ENCODE measurements at places on chromosomes 5 and 9. TPM values are rescaled to one million over a fixed set of nuclear protein-coding genes. Genes with fewer than 3 reads are reported as not detected.

TEX48 gene
- not detected for total RNA-seq

JAK2 gene
- 17.0 TPM for total RNA-seq

TAF1L gene
- total RNA-seq = 0.06 TPM

MCTP1 gene
- not detected for total RNA-seq

CDKN2B-AS1 gene
- 1.9 TPM for total RNA-seq

TMEM252 gene
- not detected for total RNA-seq

SHISAL2B gene
- not detected for total RNA-seq

CDC20B gene
- total RNA-seq = not detected

DNA sequence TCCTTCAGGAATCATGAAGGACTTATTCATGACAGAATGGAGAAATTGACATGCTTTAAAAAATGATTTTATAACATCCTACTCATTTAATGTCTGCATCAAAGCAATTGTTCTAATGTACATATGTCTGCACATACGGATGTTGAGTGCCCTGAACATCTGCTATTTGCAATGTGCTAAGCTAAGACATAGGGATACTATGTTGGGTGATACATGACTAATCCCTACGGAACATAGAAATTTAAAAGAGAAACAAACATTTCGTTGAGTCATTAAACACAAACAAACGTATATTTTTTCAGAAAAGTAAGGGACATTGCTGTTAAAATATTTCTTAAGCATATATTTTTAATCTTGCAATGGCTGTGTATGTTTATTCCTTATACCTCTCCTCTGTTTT, 686.5 kb upstream of the ADAMTS16 start:
- H3K36me3 ChIP-seq = no peaks in the 10 kb centered on the region
- DNase-seq = no peak
- H3K4me1 ChIP-seq = no peaks in the 10 kb centered on the region

DNA sequence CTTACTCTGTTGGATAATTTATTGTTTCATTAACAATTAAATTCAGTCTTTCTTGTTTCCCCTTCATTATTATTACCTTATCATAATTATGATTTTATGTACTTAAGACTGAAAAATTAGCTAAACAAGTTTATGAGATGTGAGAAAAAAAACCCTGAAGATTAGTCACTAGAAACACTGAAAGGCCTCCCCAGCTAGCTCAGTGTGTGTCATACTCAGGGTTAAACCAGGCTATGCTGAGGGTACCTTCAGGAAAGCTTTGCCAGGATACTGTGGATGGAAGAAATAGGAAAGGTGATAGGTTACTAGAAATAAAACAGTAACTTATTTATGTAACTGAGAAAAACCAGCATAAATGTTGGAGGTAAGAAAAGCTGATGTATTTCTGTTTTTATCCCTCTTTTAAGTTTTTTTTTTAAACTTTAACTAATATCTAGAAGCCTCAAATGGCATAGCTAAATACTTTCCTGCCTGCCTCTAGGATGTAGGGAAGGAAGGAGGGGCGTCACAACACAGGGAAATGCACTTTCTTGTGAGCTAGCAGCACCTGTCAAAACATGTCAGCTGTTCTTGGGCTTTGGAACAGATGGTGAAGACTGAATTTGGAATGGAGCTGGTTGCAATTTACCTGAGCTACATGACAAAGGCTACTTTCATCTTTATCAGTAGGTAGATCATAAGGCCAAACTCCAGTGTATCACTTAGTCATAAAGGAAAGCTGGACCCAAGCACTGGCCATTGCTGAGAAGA, 24.2 kb downstream of the NMRK1 start:
- no peaks in the 10 kb centered on the region for H3K4me1 ChIP-seq
- peaks cover 32% of the 10 kb centered on the region for H3K36me3 ChIP-seq
- no peak overlapping the region for H3K4me3 ChIP-seq
- no peak for DNase-seq

- DNase-seq = peak; percentile 63
- H3K27ac ChIP-seq = no peak overlapping the region
- H3K4me1 ChIP-seq = peaks cover 46% of the 10 kb centered on the region
- no peaks in the 10 kb centered on the region for H3K27me3 ChIP-seq
- no peak overlapping the region for H3K4me3 ChIP-seq
Measured at GRCh38 chr5:179608131-179608581, 15.3 kb downstream of the HNRNPH1 start.

DNA sequence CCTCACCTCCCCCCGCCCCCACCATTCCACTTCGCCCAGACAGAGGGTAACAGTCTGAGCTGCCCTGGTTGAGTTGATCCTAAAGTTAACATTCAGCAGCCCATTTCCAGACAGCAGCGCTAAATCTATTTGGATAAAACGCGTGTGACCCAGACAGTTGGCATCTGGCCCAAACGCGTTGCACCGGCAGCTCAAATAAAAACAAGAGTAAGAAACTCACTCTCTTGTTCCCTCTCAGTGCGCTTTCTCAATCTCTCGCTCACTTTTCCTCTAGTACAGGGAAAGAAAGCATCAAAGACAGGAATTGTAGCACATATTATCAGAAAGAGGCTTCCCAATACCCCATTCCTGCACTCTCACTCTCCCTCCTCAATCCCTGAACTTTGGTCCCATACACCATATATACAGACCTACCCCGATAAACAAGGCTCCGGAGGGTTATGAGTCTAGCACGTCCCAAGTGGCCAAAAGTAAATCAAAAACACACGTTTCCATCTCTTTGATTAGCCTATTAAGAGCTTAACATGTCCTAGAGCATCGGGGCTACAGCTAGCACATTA, 1.3 kb downstream of the ADAMTS6 start:
- H3K4me1 ChIP-seq = peaks cover 27% of the 10 kb centered on the region
- H3K4me3 ChIP-seq = peak overlapping the region; percentile 63
- DNase-seq = peak; percentile 29
- peaks cover 10% of the 10 kb centered on the region for H3K27me3 ChIP-seq
- H3K27ac ChIP-seq = no peak overlapping the region

- no peak overlapping the region for H3K4me3 ChIP-seq
- H3K4me1 ChIP-seq = no peaks in the 10 kb centered on the region
- DNase-seq = no peak
- no peaks in the 10 kb centered on the region for H3K27me3 ChIP-seq
Measured at GRCh38 chr5:147904110-147904509, 2.2 kb downstream of the C5orf46 start.

DNA sequence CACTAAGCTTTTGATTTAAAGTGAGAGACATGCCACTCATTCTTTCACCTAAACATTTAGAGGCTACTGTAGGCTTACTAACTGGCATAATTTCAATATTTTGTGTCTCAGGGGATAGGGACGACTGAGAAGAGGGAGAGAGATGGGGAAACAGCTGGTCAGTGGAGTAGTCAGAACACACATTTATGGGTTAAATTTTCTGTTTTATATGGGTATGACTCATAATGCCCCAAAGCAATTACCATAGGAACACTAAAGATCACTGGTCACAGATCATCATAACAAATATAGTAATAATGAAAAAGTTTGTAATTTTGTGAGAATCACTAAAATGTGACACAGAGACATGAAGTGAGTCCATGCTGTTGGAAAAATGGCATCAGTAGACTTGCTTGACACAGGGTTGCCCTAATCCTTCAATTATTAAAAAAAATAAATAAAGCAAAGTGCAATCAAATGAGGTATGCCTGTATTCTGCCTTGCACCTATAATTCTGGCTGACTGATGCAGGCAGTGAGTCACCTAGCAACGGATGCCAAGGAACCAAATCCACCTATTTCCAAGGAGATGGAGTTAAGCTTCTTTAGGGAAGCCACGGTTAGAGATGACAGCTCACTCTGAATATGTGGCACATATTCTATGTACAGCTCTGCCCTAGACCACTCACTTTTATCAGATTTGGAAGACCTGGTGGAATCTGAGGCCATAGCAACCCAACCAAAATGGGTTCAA, 166.1 kb downstream of the MARCHF11 start:
- DNase-seq = no peak
- no peak overlapping the region for H3K27ac ChIP-seq

- H3K4me1 ChIP-seq = no peaks in the 10 kb centered on the region
- no peak overlapping the region for H3K27ac ChIP-seq
- no peaks in the 10 kb centered on the region for H3K27me3 ChIP-seq
- no peaks in the 10 kb centered on the region for H3K36me3 ChIP-seq
Measured at GRCh38 chr5:135192351-135192750, 158.3 kb upstream of the PITX1 start.

DNA sequence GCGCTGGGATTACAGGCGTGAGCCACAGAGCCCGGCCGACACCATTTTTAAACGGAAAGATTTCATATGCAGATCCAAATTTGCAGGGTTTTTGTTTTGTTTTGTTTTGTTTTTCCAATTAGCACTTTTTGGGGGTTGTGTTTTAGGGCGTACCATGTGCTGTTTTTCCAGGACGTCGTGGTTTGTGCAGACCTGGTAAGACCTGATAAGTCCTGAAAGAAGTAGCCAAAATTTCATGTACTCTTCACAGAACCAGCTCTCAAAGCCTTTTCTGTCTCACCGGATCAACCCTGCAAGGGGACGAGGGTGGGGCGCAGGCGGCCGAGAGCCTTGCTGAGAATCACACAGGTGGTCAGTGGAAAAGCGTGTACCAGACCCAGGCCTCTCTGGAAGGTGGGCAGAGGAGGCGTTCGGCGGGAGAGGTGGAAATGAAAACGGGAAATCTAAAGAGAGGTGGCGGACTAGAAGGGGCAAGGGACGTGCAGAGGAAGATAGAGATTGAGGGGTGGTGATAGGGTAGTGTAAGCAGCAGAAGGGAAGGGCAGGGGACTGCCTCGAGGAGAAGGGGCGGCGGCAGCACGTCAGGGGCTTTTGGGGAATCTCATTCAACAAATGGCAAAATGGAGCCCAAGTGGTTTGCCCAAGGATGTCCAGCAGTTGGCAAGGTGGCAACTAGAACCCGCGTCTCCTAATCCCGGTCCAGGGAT, 1.1 kb upstream of the FAF2 start:
- peak overlapping the region; percentile 95 for H3K4me3 ChIP-seq
- H3K4me1 ChIP-seq = peaks cover 35% of the 10 kb centered on the region
- no peaks in the 10 kb centered on the region for H3K27me3 ChIP-seq
- peak; percentile 11 for DNase-seq

DNA sequence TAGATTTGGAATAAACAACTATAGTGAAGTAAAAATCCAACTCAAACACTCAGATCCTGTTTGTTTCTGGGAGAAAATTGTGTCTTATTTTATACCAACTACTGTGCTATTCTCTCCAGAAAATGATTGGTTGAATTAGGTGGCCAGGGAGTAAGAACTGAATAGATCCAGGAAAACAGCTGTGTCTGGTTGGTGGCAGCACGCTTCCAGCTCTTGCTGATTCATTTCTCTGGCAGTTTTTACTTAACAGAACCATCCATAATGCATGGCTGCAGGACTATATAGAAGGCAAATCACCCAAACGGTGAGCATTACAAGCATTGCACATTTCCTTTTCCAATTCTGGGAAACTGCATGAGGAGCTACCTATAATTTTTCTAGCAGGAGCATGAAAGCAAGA, 29.5 kb downstream of the DMAC1 start:
- H3K27me3 ChIP-seq = no peaks in the 10 kb centered on the region
- no peak overlapping the region for H3K27ac ChIP-seq
- DNase-seq = no peak

DNA sequence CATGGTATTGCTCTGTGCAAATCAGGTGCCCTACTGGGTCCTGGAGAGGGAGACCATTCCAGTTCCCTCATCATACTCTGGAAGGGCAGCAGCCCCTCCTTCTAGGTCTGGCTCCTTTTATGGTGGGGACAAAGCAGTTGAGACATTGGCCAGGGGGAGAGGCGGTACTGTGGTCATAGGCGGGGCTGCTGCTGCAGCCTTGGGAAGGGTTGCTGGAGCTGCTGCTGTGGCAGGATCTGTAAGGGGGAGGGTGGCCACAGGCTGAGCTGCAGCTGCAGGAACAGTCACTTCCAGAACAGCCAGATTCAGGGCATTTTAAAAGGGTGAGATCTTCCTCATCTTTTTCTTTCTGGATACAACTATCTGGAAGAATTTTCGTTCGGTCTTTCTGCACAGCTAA, 233.0 kb upstream of the SGCD start:
- H3K4me3 ChIP-seq = no peak overlapping the region
- no peaks in the 10 kb centered on the region for H3K27me3 ChIP-seq
- no peaks in the 10 kb centered on the region for H3K4me1 ChIP-seq
- H3K36me3 ChIP-seq = no peaks in the 10 kb centered on the region
- DNase-seq = no peak
- no peak overlapping the region for H3K27ac ChIP-seq

- no peaks in the 10 kb centered on the region for H3K27me3 ChIP-seq
- DNase-seq = no peak
- H3K36me3 ChIP-seq = no peaks in the 10 kb centered on the region
- H3K4me1 ChIP-seq = peaks cover 10% of the 10 kb centered on the region
Measured at GRCh38 chr9:129422843-129423192, 198.1 kb downstream of the C9orf50 start.

- DNase-seq = no peak
- no peaks in the 10 kb centered on the region for H3K27me3 ChIP-seq
- H3K4me1 ChIP-seq = no peaks in the 10 kb centered on the region
- H3K36me3 ChIP-seq = no peaks in the 10 kb centered on the region
- no peak overlapping the region for H3K27ac ChIP-seq
Measured at GRCh38 chr9:69579760-69580581, 92.2 kb downstream of the APBA1 start.

GRCh38 chr9:98929071-98929470, 14.6 kb upstream of the COL15A1 start:
- no peak overlapping the region for H3K4me3 ChIP-seq
- DNase-seq = no peak
- no peak overlapping the region for H3K27ac ChIP-seq

DNA sequence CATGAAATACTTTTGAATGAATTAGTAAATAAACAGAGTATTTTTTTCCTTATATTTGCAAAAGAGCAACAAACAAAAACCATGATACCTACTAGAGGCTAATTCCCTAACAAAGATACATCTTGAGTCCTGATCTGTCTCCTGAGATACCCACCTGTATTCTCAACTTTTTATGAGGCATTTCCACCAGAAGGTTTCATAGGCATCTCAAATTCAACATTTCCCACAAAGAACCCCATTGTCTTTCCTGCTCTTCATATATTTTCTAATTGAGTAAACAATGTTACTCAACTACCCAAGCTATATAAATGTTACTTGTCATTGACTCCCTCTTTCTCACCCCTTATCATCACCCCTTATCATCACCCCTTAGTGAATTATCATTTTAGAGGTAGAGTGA, 119.4 kb upstream of the RAI14 start:
- no peaks in the 10 kb centered on the region for H3K36me3 ChIP-seq
- no peak overlapping the region for H3K4me3 ChIP-seq
- DNase-seq = no peak
- peaks cover 6% of the 10 kb centered on the region for H3K27me3 ChIP-seq
- H3K4me1 ChIP-seq = no peaks in the 10 kb centered on the region

DNA sequence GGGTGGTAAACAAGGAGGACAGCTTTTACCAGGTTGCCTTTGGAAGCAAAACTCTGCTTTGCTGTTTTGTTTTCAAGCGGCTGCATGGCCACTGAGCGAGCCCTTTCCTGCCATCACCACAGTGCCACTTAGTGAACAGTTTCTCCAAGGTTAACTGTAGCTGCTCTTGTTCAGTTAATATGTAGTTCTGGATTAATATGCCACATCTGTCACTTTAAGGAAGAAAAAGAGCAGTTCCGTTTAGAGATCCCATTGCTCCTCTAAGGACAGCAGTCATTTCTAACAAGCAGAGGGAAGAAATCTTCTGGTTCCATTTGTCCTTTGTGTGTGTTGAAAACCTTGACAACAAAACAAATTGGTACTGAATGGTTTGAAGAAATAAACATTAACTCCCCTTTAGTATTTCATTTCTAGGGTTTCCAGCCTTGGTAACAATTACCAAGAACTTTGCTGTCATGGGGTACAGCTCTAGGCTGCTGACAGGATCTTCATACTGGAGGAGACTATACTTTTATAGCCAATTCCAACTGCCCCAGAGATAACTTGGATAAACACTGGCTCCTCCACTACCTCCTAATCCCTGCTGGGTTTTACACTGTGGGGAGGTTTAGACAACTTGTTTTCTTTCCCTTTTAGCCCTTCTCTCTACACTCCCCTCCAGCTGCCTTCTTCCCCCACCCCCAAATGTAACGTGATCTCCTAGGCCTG, 10.3 kb upstream of the ABL1 start:
- H3K27ac ChIP-seq = no peak overlapping the region
- no peaks in the 10 kb centered on the region for H3K27me3 ChIP-seq
- no peak for DNase-seq
- H3K36me3 ChIP-seq = no peaks in the 10 kb centered on the region

Measured in CD4-positive, alpha-beta memory T cell (primary cell).